Coronary artery (tissue), 2 donors: ENCODE measurements at places on chromosomes 3 and 15.

- no peak for DNase-seq
These were observed 23.5 kb upstream of the NIT2 start for GRCh38 chr3:100311011-100311410.

DNA sequence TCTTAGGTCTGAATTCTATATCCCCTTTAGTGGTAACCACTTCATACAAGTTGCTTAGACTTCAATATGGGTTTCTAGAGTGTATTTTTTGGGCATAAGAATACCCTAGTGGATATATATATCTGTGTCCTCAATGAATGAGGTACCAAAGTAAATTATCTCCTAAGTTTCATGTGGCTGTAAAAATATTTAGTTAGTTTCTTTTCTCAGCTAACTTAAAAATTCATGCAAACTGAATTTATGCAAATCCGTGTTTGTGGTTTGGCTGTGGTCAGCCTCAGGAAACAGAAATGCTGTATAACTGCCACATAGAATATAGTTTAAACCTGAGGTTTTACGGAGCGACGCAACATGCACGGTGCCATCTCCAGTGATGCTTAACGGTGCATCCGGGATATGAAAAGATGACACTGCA, 80.3 kb downstream of the PEX5L start:
- DNase-seq, result no peak

GRCh38 chr3:135891121-135891520, 74.4 kb upstream of the PPP2R3A start:
- DNase-seq, result no peak

- no peak for DNase-seq
These were observed 2.1 kb upstream of the ACKR4 start for GRCh38 chr3:132595014-132595413.

DNA sequence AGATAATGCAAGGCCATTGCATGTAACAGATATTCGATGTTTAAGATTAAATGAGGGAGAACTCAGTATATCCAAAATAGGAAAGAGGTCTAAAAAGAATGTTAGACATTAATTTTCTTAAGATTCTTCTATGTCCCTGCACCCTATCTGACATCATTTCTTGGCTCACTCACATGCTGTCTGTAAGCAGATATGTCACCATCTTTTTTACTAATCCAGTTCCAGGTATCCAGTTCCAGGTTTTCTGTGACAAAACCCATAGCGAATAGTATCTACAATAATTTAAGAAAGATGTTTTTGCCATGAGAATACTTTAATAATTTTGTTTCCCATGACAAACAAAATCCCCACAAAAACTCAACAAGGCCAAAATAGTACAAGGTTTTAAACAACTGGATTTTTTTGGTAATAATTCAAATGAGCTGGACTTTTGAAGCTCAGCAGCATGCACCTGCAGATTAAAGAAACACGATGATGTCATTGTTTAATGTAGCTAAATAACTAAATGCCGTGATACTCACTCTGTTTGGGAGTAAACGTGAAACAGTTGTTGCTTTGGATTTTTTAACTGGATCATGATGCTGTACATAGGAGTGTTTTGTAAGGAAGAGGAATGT, 867.6 kb downstream of the EPHA3 start:
- DNase-seq, result no peak

- DNase-seq, result no peak
These were observed 87.5 kb upstream of the CBLB start for GRCh38 chr3:105956306-105956705.

GRCh38 chr3:30539772-30540171, 66.6 kb upstream of the TGFBR2 start:
- DNase-seq, result no peak

- DNase-seq, result no peak
These were observed 944.3 kb downstream of the NTRK3 start for GRCh38 chr15:87312221-87312620.

- DNase-seq, result no peak
These were observed 120.5 kb upstream of the NUDT16 start for GRCh38 chr3:131261104-131261503.

DNA sequence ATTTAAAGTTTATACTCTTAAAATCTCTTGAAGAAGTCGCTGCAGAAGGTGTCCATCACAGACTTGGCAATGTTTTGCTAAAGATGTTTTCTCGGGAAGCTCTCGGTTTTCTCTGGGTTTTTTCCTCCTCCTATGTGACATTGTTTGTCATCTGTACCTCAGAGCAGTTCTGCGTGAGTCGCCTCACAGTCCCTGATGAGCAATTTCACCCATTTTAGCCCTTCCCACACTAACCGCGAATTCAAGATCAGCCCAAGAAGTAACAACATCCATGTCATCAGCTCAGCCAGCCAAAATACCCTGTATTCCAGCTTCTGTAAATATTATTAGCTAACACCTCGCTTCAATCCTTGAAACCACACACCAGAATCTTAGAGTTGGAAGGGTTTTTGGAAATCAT, 224.3 kb upstream of the SETMAR start:
- no peak for DNase-seq

GRCh38 chr15:98651036-98651481, 2.7 kb downstream of the IGF1R start:
- DNase-seq, result no peak

DNA sequence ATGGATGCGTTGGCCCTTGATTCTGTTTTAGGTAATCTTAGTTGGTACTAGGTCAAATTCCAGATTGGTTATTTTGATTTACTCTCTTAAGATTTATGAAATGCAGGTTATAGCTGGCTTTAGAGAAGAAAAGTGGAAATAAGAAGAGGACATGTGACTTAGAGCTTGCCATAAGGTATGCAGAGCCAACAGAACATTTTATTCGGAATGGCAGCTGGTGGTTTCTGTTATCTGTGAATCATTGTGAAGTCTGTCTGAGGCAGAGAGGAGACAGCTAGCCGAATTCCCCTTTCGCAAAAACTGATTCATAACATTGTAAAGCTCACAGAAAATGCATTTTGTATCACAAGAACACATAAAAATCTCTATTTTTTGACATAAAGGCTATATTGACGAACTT, 82.1 kb downstream of the FILIP1L start:
- no peak for DNase-seq

DNA sequence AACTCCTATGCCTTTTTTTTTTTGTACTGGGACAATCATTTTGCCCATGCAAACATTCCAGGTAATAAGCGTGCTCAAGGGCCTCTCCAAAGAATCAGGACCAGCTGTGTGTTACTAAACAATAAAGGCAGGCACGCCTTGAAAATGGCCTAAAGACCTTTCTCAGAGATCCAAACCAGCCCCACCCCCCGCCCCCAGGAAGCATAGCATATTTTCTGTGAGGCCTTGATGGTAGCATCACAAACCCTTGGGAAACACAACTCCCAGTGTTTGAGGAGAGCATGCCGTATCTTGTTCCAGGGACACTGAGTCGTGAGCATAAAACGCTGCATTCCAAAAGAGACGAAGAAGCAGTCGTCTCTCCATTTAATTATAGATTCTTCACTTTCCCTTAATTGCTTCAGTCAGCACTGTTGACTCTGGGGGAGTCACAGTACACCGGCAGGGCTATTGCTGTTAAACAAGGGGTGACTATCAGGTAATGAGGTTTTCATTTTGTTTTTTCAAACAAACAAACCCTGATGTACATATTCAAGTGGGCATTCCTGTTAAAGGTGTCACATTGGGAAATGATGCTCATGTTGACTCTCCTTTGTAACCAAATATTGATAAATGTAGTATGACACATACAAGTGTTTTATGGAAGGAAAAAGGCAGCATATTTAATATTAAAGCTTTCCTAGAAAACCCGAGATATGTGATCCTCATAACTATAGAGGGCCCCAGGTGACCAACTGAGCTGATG, 4.4 kb upstream of the TPM1 start:
- no peak for DNase-seq

DNA sequence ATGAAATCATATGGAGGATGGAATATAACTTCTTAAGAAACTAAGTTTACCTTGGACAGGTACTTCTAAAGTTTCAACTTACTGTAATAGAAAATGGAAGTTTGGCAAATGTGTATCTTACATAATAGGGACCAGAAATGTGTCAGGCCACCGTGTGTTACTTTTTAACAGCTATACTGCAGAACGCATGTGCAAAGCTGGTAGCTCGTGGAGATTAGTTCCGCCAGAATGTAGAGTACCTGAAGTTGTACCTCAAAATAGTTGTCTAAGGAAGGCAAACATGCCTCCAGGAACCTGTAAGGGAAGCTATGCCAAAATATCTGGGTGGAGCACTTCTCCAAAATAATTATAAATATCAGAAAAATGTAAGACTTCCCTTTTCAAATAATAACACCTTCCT, 920.6 kb downstream of the ROBO1 start:
- DNase-seq, result no peak

DNA sequence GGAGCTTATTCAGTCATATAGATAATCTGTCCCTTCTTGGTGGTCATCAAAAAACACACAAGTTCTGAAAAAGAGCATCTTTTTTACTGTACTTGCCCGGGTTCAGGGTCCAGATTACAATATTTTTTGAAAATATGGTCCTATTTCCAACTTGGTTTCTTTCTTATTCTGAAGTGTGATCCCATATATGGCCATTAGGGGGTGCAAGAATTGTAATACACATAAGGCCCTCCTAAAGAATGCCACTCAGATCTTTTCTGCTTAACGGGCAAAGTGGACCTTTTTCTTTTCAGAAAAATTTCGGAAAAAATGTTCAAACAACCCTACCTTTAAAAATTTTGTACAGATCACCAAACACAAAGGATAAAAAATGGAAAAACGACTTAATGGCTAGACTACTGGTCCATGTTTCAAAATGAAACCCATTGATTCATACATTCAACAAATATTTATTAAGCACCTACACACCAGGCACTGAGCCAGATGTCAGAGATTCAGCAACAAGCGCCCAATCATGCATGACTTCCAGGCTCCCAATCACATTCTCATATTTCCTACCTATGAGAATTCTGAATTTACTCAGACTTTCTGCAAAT, 102.0 kb upstream of the MYRIP start:
- DNase-seq, result no peak

DNA sequence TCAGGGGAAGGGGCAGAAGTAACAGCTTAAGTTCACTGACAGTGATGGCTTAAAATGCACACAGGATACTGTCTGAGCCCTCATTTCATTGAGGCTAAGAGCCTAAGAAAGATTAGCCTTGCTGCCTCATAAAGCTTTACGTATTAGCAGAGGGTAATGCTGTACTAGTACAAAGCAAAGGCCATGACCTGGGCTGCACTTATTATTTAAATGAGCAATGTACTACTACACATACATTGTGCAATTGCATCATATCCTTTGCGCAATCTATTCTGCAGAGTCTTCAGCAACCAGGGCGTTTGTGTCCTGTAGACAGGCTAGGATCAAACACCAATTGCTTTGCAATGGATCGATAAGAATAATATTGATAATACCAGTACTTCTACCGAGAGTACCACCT, 221.8 kb downstream of the TPRG1 start:
- DNase-seq, result no peak

- no peak for DNase-seq
These were observed 149.3 kb upstream of the CTDSPL start for GRCh38 chr3:37712421-37712820.

DNA sequence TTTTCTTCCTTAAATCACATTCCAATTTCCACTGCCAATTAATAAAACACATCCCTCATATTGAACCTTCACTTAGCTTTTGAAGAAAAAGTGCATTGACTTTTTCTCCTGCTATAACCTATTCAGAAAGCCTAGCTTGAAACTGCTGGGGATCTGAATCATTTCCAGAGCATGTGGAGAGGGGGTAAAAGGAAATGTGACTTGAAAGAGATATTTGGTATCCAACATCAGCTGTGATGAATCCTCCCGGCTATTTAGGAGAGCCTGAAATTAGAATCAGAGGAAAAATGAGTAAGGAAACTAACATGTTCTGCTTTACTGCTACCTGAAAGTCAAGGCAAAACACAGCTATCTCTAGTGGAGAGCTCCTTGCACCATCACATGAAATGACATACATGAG, 2.6 kb upstream of the GNB5 start:
- no peak for DNase-seq

DNA sequence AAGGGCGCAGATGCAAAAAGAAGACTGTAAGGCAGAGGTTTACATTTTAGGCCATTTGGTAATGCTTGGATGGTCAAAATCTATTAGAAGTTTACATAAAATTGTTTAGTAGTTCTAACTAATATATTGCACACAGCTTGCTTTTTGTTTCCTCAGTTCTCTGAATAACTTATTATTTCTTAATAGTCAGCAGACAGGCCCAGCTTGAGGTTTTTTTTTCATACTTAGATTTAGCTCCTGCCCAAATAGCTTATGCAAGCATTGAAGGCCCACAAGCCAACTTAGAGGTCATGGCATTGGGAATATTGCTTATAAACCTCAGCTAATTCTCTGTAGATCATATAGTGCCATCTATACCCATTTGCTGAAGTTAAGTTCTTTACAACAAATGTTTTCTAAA, 172.5 kb downstream of the RAP2B start:
- DNase-seq, result no peak

DNA sequence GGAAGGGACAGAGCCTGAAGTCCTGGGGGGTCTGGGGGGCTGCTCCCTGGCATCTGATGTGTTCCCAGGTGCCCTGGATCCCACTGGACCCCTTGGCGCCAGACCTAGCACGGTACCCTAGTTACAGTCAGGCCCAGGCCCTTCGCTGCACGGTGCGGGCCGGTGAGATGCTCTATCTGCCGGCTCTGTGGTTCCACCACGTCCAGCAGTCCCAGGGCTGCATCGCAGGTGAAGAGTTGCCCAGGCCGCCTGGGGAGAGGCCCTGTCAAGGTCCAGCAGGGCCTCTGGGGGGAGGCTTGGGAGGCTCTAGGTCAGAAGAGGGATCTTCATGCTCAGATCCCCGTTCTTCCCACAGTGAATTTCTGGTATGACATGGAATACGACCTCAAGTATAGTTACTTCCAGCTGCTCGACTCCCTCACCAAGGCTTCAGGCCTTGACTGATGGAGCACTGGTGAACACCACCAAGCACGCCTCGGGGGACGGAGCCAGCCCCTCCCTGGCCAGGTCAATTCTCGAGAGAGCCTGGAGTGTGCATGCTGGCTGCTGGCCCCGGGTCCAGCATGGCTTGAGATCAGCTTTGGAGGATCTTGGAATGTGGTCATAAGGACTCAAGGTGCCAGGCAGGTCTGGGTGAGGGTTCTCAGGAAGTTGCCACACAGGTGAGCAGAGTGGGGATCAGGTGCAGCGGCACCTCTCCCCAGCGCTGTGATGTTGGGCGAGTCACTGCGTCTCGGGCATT, 1.8 kb upstream of the PLA2G4B start:
- DNase-seq, result no peak

DNA sequence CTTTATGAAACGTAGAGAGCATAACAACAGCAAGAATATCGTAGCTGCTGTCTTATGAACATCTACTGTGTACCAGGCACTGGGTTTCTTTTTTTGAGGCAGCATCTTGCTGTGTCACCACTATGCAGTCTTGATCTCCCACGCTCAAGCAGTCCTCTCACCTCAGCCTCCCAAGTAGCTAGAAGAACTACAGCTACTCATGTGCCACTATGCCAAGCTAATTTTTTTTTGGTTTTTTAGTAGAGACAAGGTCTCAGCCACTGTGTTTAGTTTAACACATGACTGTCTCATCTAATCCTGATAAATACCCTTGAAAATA, 129.9 kb downstream of the VGLL4 start:
- DNase-seq, result no peak
